Astrocyte (in vitro differentiated cells and primary cell): ENCODE measurements at places on chromosomes 7 and 10. TPM values are rescaled to one million over a fixed set of nuclear protein-coding genes. Genes with fewer than 3 reads are reported as not detected.

- H3K4me1 ChIP-seq: peaks cover 40% of the 10 kb centered on the region
- no peaks in the 10 kb centered on the region for H3K27me3 ChIP-seq
- no peak for DNase-seq
- H3K36me3 ChIP-seq: no peaks in the 10 kb centered on the region
Measured at GRCh38 chr7:2116989-2117591, 115.7 kb downstream of the MAD1L1 start.

CYP3A5 gene
- total RNA-seq: 0.07 TPM in 1 of 2 replicates, not detected in the other

GRCh38 chr7:120760050-120760449, 97.9 kb downstream of the TSPAN12 start:
- no peaks in the 10 kb centered on the region for H3K36me3 ChIP-seq
- no peak overlapping the region for H3K4me3 ChIP-seq
- H3K27ac ChIP-seq: no peak overlapping the region

FGF8 gene
- 0.61 TPM in 1 of 2 replicates, not detected in the other for total RNA-seq

TSPAN15 gene
- 8.7 and 9.4 TPM in 2 replicates for total RNA-seq

- H3K4me1 ChIP-seq: no peaks in the 10 kb centered on the region
- DNase-seq: no peak
- no peak overlapping the region for H3K4me3 ChIP-seq
- no peak overlapping the region for H3K27ac ChIP-seq
Measured at GRCh38 chr7:42572056-42572455, 335.0 kb upstream of the GLI3 start.

DNA sequence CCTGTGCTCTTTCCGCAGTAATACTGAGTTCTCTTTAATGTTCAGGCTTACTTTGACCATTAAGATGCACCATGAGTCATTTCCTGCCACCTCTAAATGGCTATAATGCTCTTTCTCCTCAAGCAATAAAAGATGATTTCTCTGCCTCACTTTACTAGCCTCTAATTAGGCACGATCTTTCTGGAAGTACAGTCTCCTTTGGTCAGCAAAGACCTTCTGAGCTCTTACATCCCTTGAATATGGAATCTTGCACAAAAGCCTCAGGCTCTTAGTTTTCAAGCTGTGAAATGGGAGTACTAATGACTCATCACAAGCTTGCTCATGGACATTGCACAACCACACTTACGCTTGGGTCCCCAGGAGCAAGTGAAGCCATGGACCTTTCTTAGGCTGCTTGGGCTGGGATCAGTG, 85.9 kb downstream of the FRMD4A start:
- peak; percentile 59 for DNase-seq
- no peak overlapping the region for H3K4me3 ChIP-seq
- H3K36me3 ChIP-seq: no peaks in the 10 kb centered on the region
- H3K27me3 ChIP-seq: peaks cover 6% of the 10 kb centered on the region
- H3K4me1 ChIP-seq: peaks cover 7% of the 10 kb centered on the region

GRCh38 chr7:51428217-51428887, 111.7 kb upstream of the COBL start:
- H3K27me3 ChIP-seq: no peaks in the 10 kb centered on the region
- H3K36me3 ChIP-seq: no peaks in the 10 kb centered on the region
- H3K4me3 ChIP-seq: no peak overlapping the region
- H3K4me1 ChIP-seq: no peaks in the 10 kb centered on the region

DNA sequence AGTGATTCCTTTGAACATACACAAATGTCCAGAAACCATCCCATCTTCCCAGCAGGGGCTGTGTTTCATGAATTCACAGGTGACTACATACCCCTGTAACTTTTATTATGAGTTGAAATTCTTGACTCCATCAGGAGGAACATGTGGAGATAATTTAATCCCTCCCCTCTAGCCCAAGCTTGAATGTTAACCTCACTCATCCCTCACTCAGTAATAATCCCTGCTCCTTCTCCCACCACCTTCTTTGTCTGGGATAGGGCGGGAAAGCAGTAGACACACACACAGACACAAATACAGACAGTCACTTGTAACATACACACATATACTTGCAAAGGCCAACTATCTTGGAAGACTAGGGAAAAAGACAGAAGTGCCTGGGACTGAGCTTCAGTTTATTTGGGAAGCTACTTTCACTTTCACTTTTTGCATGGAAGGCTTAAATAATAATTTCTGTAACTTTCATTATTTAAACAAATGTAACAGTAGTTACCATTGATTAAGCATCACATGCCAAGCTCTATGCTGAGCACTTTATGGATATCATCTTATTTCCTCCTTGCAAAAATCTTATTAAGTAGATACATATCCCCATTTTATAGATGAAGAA, 7.3 kb downstream of the AASS start:
- H3K27ac ChIP-seq: no peak overlapping the region
- H3K4me1 ChIP-seq: peaks cover 19% of the 10 kb centered on the region
- no peaks in the 10 kb centered on the region for H3K27me3 ChIP-seq
- no peak for DNase-seq

- no peak overlapping the region for H3K27ac ChIP-seq
- H3K36me3 ChIP-seq: peaks cover 14% of the 10 kb centered on the region
- no peak overlapping the region for H3K4me3 ChIP-seq
- H3K4me1 ChIP-seq: peaks cover 10% of the 10 kb centered on the region
- no peaks in the 10 kb centered on the region for H3K27me3 ChIP-seq
Measured at GRCh38 chr10:69389827-69390490, 26.8 kb downstream of the TACR2 start.

PAPOLB gene
- not detected in 2 replicates for total RNA-seq

DNA sequence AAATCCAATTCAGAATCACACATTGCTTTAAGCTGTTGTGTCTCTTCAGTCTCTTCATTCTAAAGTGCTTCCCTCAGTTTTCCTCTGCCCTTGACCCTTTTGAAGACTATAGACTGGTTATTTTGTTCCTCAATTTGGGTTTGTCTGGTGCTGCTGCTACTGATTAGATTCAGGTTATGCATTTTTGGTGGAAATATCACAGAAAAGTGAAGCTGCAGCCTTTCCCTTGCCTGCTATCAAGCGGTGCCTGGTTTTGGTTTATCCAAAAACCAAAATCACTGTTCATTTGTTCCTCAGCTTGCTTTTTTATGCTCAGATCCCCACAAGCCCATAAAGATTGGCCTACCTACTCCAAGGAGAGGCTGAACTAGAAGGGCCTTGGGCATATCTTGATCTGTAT, 55.2 kb downstream of the ELMO1 start:
- H3K27me3 ChIP-seq: no peaks in the 10 kb centered on the region
- H3K36me3 ChIP-seq: no peaks in the 10 kb centered on the region
- DNase-seq: no peak
- no peaks in the 10 kb centered on the region for H3K4me1 ChIP-seq
- H3K4me3 ChIP-seq: no peak overlapping the region

DNA sequence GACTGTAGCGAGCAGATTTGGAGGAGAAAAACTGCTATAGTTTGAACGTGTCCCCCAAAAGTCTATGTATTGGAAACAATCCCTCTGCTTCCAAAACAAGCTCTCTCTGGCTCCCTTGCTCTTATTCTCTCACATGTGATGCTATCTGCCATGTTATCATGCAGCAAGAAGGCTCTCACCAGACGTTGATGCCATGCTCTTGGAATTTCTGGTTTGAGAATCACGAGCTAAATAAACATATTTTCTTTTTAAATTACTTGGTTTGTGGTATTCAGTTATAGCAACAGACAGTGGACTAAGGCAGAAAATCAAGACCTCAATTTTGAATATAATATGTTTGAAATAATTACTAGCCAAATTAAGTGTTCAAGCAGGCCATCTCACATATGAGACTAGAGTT, 17.5 kb upstream of the GNAT3 start:
- H3K4me3 ChIP-seq: no peak overlapping the region
- H3K36me3 ChIP-seq: no peaks in the 10 kb centered on the region
- DNase-seq: peak; percentile 20
- peaks cover 3% of the 10 kb centered on the region for H3K4me1 ChIP-seq
- H3K27me3 ChIP-seq: no peaks in the 10 kb centered on the region

- H3K36me3 ChIP-seq: no peaks in the 10 kb centered on the region
- H3K27ac ChIP-seq: no peak overlapping the region
- DNase-seq: no peak
- peaks cover 9% of the 10 kb centered on the region for H3K4me1 ChIP-seq
- H3K27me3 ChIP-seq: no peaks in the 10 kb centered on the region
- no peak overlapping the region for H3K4me3 ChIP-seq
Measured at GRCh38 chr10:32234471-32234870, 112.5 kb downstream of the EPC1 start.

DNA sequence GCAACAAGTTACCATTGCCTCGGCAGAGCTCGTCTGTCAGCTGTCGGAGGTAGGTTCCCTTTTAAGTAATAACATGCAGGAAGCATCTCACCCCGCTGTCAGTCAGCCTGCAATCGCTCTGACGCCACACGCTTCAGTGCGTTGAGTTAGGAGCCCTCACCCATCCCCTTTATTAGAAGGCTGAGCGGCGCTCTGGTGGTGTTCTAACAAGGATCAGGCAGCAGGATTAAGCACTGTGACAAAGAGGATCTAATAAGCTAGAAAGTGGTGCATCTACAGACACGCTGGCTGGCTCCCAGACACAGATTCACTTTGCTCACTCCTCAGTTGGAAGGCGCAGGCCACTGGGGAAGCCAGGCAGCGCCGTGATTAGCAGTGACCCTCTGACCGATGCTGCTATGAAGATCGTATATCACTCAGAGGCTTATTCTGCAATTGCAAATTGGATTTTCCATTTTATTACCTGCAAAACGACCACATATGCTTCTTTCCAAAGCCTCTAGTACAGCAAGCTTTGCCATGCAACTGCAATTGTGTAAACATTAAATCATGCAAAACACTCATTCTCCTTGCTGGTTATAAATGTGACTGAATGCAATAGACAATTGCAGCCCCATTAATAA, 117.7 kb downstream of the RSU1 start:
- no peak overlapping the region for H3K27ac ChIP-seq
- H3K4me1 ChIP-seq: no peaks in the 10 kb centered on the region
- no peaks in the 10 kb centered on the region for H3K36me3 ChIP-seq
- no peak for DNase-seq
- H3K27me3 ChIP-seq: no peaks in the 10 kb centered on the region

LDB3 gene
- 3.5 and 3.9 TPM in 2 replicates for total RNA-seq

DNA sequence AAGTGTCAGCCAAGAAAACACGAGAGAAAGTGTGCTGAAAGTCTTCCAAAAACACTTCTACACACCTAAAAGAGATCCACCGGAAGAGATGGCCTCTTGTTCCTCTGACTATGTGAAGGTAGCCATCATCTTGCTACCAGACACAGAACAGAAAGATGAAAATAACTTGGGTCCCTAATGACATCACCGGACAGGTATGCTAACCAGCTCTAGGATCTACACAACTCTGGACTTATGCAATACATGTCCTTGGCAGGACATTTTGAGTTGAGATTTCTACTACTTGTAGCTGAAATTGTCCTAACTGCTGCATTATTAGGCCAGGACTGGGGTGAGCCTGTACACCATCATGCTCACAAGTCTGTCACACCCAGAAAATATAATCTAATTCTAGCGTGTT, 358.7 kb downstream of the ELMO1 start:
- H3K4me1 ChIP-seq: no peaks in the 10 kb centered on the region
- no peak overlapping the region for H3K27ac ChIP-seq
- no peak overlapping the region for H3K4me3 ChIP-seq
- no peaks in the 10 kb centered on the region for H3K27me3 ChIP-seq
- no peaks in the 10 kb centered on the region for H3K36me3 ChIP-seq
- no peak for DNase-seq

ZFAND2A gene
- 40.1 and 45.5 TPM in 2 replicates for total RNA-seq

DNA sequence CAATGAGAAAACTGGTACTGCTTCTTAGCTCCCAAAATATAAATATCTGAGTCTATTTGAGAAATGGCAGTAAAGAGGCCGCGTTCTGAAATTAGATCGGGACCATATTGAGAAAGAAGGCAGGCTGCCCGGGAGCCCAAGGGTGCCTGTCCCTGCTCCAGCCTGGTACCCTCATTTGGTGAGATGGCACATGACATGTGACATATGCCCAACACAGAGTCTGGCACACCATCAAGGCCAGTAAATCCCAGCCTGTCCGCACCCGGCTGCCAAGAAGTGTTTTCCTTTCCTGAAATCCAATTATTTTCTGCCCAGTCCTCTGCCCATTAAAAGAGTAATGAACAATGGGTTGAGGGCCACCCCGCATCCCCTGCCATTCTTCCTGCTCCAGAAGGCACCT, 66.4 kb downstream of the CDH23 start:
- peaks cover 14% of the 10 kb centered on the region for H3K27me3 ChIP-seq
- H3K36me3 ChIP-seq: no peaks in the 10 kb centered on the region
- no peaks in the 10 kb centered on the region for H3K4me1 ChIP-seq
- H3K27ac ChIP-seq: no peak overlapping the region
- H3K4me3 ChIP-seq: no peak overlapping the region
- DNase-seq: no peak

GRCh38 chr7:12633582-12633981, 53.9 kb upstream of the ARL4A start:
- peaks cover 9% of the 10 kb centered on the region for H3K27me3 ChIP-seq
- no peaks in the 10 kb centered on the region for H3K4me1 ChIP-seq
- H3K27ac ChIP-seq: no peak overlapping the region
- no peak overlapping the region for H3K4me3 ChIP-seq

SLC26A3 gene
- total RNA-seq: not detected in 2 replicates

GRCh38 chr7:134176037-134176350, 48.9 kb downstream of the LRGUK start:
- no peaks in the 10 kb centered on the region for H3K4me1 ChIP-seq
- H3K27me3 ChIP-seq: no peaks in the 10 kb centered on the region
- no peak overlapping the region for H3K27ac ChIP-seq
- no peaks in the 10 kb centered on the region for H3K36me3 ChIP-seq
- no peak for DNase-seq

GRCh38 chr10:614139-614711, 75.2 kb downstream of the DIP2C start:
- DNase-seq: no peak
- peaks cover 49% of the 10 kb centered on the region for H3K4me1 ChIP-seq
- peak overlapping the region; percentile 85 for H3K27ac ChIP-seq
- no peak overlapping the region for H3K4me3 ChIP-seq
- no peaks in the 10 kb centered on the region for H3K27me3 ChIP-seq

FEZF1 gene
- 0.29 and 0.61 TPM in 2 replicates for total RNA-seq

DNA sequence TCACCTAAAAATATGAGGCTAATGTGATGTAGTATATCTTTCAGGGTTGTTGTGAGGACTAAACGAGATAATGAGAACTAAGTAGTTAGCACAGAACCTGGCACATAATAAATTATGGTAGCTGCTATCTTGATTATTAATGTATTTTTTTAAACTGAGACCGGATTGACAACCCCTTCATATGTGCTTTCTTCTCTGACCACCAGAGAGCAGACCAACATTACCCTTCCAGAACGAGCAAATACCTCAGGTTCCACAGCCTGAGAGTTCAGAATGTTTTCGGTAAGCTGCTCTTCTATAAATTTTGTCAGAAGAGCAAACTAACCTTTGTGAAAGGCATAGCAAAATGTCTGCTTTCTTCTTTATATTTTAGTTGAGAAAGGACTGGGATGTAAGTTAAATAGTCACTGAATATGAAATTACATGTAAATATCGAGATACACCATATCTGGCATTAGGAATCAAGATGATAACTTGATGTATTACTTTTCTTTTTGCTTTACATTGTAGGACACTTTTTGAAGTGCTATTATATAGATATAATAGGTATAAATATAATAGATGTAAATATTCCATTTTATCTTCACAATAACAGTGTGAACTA, 13.6 kb upstream of the BPGM start:
- no peaks in the 10 kb centered on the region for H3K36me3 ChIP-seq
- DNase-seq: peak; percentile 32
- H3K27me3 ChIP-seq: no peaks in the 10 kb centered on the region

GRCh38 chr10:10687751-10688150, 329.9 kb upstream of the CELF2 start:
- no peaks in the 10 kb centered on the region for H3K4me1 ChIP-seq
- no peaks in the 10 kb centered on the region for H3K27me3 ChIP-seq
- no peak for DNase-seq
- no peak overlapping the region for H3K27ac ChIP-seq
- no peak overlapping the region for H3K4me3 ChIP-seq
- no peaks in the 10 kb centered on the region for H3K36me3 ChIP-seq
